ENCODE measurements at places on chromosomes 12 and 14. TPM values are rescaled to one million over a fixed set of nuclear protein-coding genes. Genes with fewer than 3 reads are reported as not detected.

SMOC1 gene
- 189 TPM for total RNA-seq

GRCh38 chr12:84760091-84760865 lies 152.3 kb downstream of the SLC6A15 start:
- H3K27ac ChIP-seq, result no peak overlapping the region
- H3K27me3 ChIP-seq, result no peaks in the 10 kb centered on the region
- H3K4me3 ChIP-seq, result no peak overlapping the region

DNA sequence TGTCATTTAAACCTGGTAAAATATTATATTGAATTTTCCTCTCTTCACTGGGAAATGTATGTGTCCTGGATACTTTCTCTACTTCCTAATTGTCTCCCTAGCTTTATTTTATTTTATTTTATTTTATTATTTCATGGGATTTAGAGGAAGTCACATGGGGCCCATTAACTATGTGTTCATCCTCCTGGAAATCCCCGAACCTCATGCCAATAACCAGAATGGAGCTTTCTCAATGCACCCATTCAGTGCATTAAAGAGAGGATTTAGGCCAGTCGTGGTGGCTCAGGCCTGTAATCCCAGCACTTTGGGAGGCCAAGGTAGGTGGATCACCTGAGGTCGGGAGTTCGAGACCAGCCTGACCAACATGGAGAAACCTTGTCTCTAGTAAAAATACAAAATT lies 1.3 kb upstream of the RPGRIP1 start:
- H3K36me3 ChIP-seq, result no peaks in the 10 kb centered on the region
- H3K27me3 ChIP-seq, result no peaks in the 10 kb centered on the region
- DNase-seq, result no peak

- H3K36me3 ChIP-seq, result no peaks in the 10 kb centered on the region
- no peak overlapping the region for H3K4me3 ChIP-seq
- no peak for DNase-seq
- H3K4me1 ChIP-seq, result peaks cover 11% of the 10 kb centered on the region
- peaks cover 7% of the 10 kb centered on the region for H3K27me3 ChIP-seq
Measured at GRCh38 chr12:54998958-54999510, 14.5 kb upstream of the TESPA1 start.

All from neural crest cell (in vitro differentiated cells).